ENCODE measurements at places on chromosomes 12 and 14.

- DNase-seq = no peak
Measured at GRCh38 chr14:31672709-31673108, 111.5 kb downstream of the NUBPL start.

- DNase-seq = no peak
Measured at GRCh38 chr12:116962197-116962596, 51.4 kb downstream of the FBXW8 start.

DNA sequence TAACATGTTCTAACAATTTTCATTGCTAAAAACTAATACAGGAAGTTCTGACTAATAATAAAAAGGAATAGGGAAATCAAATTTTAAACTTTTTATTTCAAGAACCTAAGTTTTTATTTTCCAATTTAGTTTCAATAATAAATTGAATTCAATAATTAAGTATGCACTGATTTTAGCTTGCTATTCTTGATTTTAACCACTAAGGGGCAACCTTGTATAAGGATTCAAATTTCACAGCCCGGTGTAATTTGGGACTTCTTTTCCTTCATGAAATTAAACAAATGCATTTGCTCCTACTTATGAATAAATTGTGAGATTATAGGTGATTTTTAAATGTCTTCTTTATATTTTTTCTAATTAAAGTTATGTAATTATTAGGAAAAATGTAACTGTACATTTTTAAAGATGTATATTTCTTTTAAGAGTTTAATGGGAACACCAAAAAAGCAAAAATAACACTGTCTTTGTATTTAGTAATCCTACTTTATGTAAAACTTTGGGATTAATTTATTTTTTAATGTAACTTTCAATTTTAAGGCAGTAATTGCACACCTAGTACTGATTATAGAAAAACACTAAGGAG is 241.4 kb upstream of the PDZRN4 start:
- DNase-seq = no peak

- DNase-seq = no peak
Measured at GRCh38 chr14:75274899-75275569, 3.6 kb upstream of the FOS start.

GRCh38 chr12:47415054-47415453 is 290.8 kb downstream of the RPAP3 start:
- no peak for DNase-seq

DNA sequence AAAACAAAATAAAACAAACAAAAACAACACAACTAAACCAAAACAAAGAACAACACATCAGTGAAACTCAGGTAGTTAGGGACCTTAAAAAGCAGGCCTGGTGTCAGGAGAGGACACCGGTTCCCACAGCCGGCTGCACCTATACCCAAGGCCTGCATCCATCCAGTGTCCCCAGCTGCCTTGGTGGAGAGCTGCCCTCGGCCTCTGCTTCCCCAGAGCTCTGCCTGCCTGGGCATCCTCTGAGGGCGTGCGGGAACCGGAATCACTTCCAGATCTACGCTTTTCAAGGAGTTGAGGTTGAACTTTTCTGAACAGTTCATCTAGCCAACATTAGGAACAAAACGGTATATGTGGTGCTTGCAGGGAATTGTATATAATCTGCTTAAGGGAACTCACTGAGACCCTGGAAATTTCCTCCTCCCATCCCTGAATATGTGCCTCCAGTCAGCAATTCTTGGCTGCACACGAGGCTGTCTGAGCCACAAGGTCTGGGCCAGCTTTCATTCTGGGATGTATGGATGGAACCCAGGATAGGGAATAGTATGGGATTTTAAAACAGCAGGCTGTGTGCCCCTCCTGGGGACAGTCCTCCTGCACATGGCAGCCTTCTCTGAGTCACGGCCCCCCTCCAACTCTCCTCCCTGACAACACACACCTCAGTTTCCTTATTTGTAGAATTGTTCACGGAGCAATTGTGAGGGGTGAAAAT is 319.0 kb upstream of the RTL1 start:
- DNase-seq = no peak

DNA sequence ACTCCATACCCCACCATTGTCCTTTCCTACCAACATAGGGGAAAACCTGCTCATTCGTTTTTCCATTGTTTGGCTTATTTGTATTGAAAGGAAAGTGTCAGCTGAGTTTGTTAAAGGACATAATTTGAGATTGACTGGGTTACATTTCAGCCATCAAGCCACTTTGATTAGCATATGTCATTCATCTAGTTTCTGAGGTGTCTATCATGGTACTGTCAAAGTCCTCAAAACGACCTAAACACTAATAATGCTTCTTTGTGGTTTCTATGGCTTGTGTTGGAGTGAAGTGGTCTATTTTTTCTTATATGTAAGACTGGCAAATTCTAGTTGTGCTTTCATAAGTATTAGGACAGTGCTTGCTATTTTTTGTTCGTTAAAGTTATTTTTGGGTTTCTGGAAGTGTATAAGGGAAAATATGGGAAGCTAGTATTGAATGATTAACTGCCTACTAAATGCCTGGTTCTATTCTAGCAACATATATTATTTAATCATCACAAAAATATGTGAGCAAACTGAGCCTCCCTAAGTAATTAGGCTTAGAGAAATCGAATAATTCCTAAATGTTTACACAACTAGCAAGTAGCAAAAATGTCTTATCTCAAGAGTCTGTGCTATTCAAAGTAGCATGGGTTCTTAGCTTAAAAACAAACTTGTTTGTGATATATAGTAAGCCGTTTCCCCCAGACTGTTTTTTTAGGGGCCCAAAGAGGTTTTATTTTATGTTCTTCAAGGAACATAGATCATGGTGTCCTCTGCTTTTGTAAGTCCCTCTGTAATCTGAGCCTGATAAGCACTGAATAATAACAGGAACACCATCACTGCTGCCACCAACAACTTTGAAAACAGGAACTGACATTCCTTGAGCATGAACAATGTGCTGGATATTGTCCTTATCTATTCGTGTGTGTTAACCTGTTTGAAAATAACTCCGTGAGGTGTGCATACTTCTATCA is 67.1 kb downstream of the DERA start:
- no peak for DNase-seq

DNA sequence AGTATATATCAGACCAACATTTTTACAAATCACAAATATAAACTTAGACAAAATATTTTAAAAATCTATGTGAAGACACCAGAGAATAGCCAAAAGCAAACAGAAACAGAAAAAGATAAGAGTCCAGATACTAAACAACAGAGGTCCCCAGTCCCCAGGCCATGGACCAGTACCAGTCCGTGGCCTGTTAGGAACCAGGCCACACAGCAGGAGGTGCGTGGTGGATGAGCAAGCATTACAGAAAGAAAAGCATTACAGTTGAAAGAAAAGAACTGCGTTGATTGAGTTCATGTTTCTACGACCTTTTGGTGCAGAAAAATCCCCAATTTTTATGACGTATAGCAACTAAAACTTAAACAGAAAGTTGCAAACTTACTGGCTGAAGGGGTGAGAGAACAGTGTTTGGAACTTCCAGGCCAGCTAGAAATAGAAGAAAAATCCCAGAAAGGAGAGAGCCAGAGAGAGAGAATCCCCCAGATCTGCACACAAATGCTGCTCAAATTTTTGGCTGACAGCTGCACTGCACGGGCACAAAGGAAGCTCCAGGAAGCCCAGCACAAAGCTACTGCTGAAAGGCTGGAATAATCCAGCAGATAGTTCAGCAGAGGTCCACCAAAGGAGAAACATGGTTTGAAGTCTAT is 159.6 kb upstream of the C14orf180 start:
- no peak for DNase-seq

DNA sequence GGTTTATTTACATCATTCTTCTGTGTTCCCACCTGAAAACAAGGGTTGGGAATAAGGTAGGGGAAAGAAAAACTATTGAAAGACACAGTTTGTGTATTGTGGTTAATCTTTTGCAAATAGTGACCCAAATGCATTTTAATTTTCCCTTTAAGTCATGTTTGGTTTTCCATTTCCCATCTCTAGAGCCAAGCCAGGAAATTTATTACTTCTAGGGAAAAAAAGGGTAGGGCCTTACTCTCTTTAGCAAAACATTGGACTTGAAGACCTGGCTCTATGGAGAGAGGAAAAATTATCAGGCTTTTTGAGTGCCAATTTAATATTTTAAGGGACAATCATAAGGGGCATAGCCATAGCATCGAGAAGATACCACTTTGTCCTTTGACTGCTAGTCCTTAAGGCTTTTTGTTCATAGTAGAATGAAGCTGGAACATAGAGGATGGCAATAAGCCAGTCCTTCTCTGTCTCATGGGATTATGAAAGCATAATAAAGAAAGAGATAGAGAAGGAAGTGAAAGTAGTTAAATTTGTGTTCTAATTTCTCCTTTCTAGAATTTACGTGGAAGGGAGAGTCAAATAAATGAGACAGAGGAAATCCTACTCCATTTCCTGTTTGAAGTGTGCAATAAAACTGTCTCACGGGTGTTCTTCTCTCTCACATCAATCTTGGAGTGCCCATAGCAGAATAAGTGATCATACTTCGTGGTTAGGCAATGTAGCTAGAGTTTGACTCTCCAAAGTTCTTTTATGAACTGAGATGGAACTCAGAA is 50.9 kb upstream of the PPFIA2 start:
- no peak for DNase-seq

GRCh38 chr12:120659151-120659525 is 18.7 kb downstream of the CABP1 start:
- no peak for DNase-seq

GRCh38 chr14:60102389-60102788 is 10.7 kb downstream of the PCNX4 start:
- DNase-seq = no peak

GRCh38 chr12:69241438-69242092 is 2.2 kb downstream of the CPSF6 start:
- no peak for DNase-seq

DNA sequence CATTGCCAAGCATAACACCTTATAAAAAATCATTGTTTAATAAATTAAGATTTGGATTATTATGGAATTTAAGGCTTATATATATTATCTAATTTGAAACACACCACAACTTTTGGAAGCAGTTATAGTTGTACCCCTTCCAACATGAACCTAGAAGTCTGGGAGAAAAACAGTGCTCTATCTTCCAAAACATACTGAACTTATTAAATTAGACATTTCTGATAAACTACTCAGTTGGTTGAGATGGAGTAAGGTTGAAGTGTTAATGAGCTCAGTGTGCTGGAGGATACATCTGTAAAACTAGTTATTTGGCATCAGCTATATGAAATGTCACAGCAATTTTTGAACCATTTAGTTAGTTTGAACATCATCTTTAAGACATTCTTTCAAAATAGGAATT is 227.4 kb downstream of the ALX1 start:
- no peak for DNase-seq

GRCh38 chr12:52372216-52373154 is 5.2 kb upstream of the KRT85 start:
- DNase-seq = no peak

DNA sequence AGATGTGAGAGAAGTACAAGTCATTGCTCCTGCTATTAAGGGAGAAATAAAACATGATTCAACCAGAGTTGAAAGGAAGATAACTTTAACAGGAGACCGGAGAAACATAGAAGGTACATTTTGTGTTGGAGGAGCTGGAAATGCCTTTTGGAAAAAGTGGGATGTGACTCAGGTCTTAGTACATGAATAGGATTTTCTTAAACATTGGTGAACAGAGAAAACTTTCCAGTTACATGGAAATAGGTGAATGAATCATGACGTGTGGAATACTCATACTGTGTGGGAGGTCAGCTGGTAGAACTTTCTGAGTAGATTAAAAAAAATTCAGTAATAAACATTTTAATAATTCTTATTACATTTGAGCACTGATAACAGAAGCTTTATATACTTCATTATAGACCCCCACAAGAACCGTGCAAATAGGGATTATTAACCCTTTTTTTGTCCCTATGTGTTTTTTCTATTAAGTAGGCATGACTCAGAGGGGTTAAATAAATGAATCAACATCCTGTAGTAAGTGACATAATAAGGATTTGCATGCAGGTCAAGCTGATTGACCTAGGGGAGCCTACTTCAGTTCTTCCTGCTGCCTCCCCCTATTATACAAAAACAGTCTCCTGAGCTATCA is 710.5 kb downstream of the NOVA1 start:
- no peak for DNase-seq

Measured in stimulated activated CD4-positive, alpha-beta T cell treated with anti-CD3 and anti-CD28 coated beads, Interleukin-15, amount 100 ng/mL, for 1 hour (primary cell).